Hippocampal formation (tissue), 2 donors: ENCODE measurements at places on chromosomes 4 and X.

DNA sequence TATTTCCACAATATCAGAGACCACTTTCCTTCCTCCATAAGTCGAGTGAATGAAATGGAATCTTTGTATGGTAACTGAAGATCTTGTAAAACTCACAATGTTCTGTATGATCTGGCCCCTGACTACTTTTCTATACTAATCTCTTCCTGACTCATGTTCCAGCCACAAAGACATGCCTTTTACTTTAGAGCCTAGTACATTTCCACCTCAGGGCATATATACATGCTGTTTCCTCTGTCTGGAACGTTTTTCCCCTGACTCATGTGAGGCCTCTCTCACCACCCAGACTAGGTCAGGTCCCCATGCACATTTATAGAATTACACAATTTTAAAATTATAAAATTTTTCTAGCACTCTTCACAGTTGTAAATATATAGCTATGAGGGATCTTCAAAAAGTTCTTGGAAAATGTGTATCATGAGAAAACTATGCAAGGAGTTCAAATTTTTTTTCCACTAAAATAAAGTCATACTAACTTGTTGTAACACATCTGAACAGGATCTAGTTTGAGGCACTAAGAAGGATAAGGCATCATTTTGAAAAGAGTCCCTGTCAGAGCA, 208.8 kb downstream of the SH2D1A start:
- DNase-seq, result no peak

- DNase-seq, result no peak
Observed at GRCh38 chrX:63128509-63128908, 222.6 kb downstream of the SPIN4 start.

- no peak for DNase-seq
Observed at GRCh38 chr4:87033902-87034301, 99.1 kb downstream of the AFF1 start.

DNA sequence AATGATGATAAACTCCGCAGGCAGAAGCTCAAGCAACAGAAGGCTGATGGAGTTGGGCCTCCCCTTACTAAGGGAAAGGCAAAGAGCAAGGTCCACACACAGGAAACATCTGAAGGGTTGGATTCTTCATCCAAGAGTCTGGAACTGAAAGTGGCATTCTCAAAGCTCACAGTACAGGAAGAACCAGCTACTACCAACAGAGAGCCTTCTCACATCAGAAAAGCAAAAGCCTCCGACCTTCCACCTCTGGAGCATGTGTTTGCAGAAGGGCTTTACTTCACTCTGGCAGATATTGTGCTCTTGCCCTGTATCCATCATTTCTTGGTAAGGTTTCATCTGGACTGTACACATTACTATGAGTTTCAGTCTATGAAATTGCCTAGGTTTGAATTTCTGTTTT, 10.6 kb downstream of the GSTCD start:
- DNase-seq, result no peak

DNA sequence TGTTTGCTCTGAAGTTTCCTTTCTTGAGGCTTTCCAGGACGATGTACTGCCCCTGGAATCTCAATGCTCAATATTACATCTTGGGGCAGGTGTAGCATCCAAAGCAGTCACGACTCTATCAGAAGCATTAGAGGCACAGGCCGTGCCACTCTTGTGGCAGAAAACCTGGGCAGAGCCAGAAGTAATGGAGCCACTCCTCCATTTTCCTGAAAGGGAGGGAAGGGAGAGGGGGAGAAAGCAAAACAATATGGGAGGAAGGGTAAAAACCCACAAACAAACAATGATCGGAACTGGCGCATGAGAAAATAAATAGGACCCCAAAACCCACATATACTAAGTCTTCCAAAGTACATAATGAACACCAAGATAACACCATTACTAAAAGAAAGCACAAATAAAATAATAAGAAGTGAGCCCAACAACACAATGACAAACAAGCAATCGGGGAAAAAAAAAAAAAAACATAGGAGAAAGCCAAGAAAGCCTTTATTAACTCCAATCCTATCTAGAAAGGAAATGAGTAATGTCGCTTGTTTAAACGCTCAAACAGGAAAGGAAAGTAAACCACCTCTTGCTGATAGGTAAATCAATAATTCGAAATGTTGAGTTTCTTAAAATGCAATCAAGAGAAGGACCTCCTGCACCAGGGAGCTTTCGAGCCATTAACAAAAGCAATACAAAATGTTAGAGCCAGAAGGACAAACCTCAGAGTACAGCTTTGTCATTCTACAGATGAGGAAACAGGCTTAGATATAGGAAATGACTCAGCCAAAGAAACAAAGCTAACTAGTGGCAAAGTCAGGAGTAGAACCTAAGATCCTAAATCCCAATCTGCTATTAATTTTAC, 117.4 kb downstream of the ATRX start:
- DNase-seq, result no peak

GRCh38 chr4:7336732-7337131, 98.0 kb downstream of the PSAPL1 start:
- DNase-seq, result no peak

DNA sequence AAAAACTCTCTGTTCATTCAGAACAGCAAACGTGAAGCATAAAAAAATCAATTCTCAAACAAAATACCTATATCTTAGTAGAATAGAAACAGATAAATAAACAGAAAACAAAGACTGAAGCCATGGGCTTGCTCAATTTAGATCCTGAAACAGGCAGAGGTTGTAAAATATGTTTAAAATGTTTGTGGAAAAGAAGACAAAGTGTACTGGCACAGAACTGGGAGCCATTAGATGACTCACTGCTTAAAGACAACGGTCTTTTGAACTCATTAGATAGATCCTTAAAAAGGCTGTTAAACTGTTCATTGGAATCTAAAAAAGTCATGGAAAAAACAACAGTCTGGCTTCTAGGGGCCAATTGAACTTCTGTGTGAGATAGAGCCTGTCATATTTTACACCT, 247.0 kb upstream of the NDST4 start:
- DNase-seq, result no peak

DNA sequence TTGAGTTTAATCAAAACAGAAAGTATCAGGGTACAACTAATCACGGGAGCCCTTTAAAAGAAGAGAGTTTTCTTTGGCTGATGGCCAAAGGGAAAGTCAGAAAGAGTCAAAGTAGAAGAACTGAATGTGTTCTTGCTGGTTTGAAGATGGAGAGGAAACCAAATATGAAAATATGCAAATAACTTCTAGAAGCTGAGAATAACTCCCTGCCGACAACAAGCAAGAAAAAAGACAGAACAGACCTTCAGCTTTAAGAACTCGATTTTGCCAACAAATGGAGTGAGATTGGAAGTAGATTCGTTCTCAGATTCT, 903.8 kb downstream of the STIM2 start:
- DNase-seq, result no peak

DNA sequence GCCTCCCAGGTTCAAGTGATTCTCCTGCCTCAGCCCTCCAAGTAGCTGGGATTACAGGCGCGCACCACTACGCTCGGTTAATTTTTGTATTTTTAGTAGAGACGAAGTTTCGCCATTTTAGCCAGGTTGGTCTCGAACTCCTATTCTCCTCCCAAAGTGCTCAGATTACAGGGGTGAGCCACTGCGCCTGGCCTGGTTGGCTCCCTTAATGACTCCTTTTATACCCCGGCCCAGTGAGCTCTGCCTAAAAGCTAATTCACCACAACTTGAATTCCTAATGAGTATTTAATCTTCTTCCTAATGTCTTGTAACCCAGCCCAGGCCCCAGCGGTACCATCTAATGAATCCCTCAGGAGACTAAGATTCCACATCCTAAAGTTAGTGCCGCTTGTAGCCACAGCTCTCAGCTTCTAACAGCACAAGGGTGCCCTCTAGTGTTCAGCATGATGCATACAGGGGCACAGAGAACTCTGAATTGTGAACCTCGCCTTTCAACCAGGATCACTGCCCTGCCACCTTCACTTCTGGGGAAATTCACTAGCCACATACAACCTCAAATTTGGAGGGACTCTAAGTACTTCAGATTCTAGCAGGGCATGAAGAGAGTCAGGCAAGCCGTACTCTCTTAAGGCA, 89.5 kb downstream of the OR13H1 start:
- DNase-seq, result peak; percentile 30

GRCh38 chrX:103453655-103454054, 65.6 kb downstream of the RAB40A start:
- no peak for DNase-seq

- no peak for DNase-seq
Observed at GRCh38 chr4:153335665-153336064, 8.8 kb upstream of the MND1 start.

GRCh38 chr4:89582756-89583505, 254.0 kb downstream of the SNCA start:
- DNase-seq, result no peak

- no peak for DNase-seq
Observed at GRCh38 chrX:1316527-1316926, 20.1 kb upstream of the IL3RA start.

GRCh38 chr4:86921608-86922252, 13.1 kb upstream of the AFF1 start:
- no peak for DNase-seq
